Activated T-helper 1 cell treated with anti-CD3 and anti-CD28 coated beads, Interleukin-2, amount 50 U/mL, for 16 hours (primary cell): ENCODE measurements at places on chromosomes 11 and 22.

GRCh38 chr11:62732830-62733229 is 4.5 kb downstream of the TTC9C start:
- DNase-seq: no peak

DNA sequence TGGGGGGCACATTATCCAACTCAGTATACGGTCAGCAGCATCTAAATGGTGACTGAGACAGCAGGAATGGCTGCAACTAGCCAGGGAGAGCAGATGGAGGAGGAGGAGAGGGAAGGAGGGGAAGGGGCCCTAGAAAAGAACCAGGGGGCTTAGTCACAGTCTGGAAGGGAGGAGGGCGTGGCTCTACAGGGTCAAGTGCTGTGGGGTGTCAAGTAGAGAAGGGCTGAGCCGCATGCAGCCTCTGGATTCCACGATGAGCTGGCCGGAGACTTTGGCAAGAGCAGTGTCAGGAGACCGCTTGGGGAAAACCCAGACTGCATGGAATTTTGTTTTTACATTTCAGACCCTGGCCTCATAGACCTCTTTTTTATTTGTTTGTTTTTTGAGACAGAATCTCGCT is 25.8 kb upstream of the PPFIA1 start:
- DNase-seq: no peak

DNA sequence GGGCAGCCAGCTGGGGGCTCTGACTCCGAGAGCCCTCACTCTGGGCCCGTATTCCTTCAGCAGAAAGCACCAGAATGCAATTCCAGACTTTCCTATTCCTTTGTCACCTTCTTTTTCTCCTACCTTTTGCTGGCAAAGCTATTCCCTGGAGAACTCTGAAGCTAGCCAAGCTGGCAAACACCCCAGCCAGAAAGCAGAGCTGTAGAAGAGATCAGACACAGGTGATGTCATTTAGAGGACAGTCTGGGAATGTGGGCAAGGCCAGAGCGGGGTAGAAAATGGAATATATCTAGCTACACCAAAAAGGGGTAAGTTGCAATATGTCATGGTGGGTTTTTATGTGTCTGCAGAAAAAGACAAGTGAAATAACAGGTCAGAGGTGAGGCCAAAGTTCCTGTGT is 205.1 kb downstream of the NXPE2 start:
- DNase-seq: no peak

GRCh38 chr22:32528316-32528715 is 53.7 kb downstream of the FBXO7 start:
- DNase-seq: no peak

DNA sequence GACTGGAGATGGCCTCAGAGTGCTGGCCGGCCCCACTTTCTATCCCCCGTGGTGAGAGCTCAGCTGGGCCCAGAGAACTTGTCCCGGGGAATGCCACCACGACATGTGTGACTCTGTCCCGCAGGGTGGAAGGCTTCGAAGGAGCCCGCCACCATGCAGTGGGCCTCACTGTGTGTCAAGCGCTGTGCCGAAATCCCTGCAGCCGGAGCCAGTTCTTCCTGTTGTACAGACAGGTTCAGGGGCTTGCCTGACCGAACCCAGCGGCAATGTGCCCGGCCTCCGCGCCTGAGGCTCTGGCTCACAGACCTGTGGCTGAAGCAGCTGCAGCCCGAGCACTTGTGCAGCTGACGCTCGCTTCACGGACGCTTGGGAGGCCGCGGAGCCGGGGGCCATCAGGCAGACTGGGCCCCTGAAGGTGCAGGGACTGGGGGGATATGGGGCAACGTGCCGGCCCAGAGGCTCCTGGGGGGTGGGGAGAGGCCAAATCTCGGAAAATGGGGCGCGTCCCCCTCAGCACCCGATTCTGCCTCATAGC is 650 bp downstream of the PPM1F start:
- DNase-seq: no peak

GRCh38 chr11:77081976-77082836 is 15.4 kb downstream of the CAPN5 start:
- DNase-seq: no peak

- DNase-seq: no peak
Observed at GRCh38 chr22:32849501-32849900, 48.0 kb downstream of the TIMP3 start.

DNA sequence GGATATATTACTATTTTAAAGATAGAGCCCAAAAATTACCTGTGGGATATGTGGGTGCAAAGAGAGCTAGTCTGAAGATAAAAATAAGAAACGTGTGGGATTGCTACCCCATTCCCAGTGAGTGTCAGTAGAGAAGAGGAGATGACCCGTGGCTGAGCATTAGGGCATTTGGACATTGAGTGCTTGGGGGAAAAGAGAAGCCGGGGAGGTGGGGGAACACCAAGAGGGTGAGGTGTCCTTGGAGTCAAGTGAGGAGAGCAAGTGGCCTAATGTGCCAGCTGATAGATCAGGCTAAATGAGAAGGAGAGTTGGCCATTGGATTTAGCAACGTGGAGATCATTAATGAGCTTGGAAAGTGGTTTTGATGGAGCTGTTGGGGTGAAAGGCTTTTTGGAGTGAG is 1.2 kb downstream of the POLR2F start:
- DNase-seq: no peak

- no peak for DNase-seq
Observed at GRCh38 chr11:80638296-80638695, 1197.5 kb upstream of the TENM4 start.

- no peak for DNase-seq
Observed at GRCh38 chr11:132623511-132623910, 908.8 kb downstream of the OPCML start.

DNA sequence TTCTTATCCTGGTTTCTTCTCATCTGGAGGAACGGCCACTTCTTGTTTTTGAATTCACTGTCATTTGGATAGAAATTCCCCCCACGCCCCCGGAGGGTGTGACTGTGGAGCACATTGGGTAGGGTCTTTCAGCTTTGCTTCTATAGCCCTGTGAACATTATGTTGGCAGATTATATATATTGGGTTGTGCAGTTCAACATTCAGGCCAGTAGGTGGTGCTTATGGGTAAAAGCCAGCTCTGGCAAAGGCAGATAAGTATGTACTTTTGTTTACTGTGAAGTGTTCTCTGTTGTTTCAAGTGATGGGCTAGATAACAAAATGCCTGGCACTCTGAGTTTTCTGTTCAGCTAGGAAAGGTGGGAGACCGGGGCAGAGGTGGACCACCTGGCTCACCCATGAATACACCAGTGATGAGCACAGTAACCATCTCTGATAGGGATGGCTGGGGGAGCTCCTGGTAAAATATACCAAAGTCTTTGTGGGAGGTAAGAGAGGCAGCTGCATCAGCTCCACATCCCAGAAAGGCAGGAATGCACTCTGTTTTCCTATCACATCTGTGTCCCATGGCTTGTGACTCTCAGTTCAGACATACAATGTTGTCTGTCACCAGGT is 1348.2 kb upstream of the RAG2 start:
- no peak for DNase-seq

- no peak for DNase-seq
Observed at GRCh38 chr22:36356708-36357624, 30.8 kb downstream of the MYH9 start.

GRCh38 chr22:28948424-28948823 is 65.1 kb downstream of the ZNRF3 start:
- no peak for DNase-seq

DNA sequence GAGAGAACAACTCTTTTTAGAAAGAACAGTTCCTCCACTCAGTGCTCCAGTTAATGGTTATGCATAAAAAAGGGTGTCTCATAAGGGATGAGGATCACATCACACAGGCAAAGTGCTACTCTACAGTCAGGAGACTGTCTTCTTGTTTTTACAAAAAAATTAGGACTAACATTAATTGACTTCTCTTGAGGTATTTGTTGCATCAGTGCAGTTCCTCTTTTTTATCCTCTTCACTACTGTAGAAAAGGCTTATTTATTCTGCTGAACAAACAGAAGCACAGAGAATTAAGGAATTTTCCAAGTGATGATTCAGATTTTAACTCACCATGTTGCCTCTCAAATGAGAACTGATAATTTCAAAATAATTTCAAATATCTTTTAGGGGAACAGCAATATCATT is 1.9 kb downstream of the MMP8 start:
- no peak for DNase-seq

DNA sequence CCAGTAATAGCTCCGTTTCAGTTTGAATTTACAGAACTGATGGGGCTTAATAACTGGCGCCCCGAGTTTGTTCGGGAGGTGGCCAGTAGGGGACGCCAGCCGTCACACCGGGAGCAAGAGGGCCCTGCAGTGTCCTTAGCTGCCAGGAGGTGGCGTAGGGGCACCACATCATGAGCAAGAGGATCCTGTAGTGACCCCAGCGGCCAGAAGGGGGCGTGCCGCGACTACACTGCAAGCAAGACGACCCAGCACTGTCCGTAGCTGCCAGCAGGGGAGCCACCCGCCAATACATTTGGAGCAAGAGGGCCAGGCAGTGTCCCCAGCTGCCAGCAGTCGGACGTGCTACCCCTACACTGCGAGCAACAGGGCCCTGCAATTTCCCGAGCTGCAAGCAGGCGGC is 663.7 kb upstream of the B3GAT1 start:
- DNase-seq: peak; percentile 27

DNA sequence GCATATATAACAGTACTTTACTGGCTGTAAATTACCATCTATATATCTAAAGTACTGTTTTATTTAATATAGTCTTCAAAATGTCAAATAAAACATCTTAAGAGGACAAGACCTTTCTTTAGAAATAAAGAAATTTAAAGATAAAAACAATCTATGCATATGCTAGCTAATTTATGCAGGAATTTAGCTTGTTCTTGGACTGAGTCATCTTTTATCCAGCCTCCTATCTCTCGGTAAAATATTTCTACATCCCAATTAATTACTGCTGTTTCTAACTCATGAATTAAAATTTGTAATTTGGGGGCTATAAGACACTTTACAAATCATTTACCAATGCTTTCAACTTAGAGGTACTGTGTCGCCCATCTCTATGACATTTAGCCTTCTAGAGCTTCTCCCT is 72.8 kb upstream of the DDI1 start:
- DNase-seq: no peak

GRCh38 chr22:28063656-28064055 is 144.6 kb upstream of the PITPNB start:
- DNase-seq: no peak

GRCh38 chr11:120489799-120490198 is 21.7 kb upstream of the GRIK4 start:
- DNase-seq: no peak

DNA sequence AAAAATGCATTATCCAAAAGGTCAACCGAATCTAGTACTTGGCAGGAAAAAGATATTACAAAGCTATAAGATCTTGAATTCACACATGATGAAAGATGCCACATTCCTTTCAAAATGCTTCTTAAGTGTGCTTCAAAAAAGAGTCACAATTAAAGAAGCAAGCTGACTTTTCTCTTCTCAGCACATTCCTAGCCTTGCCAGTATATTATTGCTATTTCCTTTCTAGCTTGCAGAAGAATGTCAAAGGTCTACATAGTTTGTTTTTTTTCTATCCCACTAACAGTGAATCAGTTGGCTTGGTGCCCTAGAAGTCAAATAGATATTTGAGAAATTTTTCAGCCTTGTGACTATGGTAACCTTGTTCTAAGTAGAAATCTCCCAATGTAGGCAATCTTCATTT is 56.8 kb downstream of the GUCY1A2 start:
- no peak for DNase-seq

GRCh38 chr11:120326228-120326627 is 1.1 kb downstream of the TLCD5 start:
- DNase-seq: no peak

- DNase-seq: no peak
Observed at GRCh38 chr11:17459236-17459896, 17.3 kb downstream of the ABCC8 start.

- DNase-seq: no peak
Observed at GRCh38 chr22:45154383-45154782, 9.3 kb upstream of the NUP50 start.

GRCh38 chr11:84022695-84023094 is 736.5 kb upstream of the CCDC90B start:
- DNase-seq: no peak

DNA sequence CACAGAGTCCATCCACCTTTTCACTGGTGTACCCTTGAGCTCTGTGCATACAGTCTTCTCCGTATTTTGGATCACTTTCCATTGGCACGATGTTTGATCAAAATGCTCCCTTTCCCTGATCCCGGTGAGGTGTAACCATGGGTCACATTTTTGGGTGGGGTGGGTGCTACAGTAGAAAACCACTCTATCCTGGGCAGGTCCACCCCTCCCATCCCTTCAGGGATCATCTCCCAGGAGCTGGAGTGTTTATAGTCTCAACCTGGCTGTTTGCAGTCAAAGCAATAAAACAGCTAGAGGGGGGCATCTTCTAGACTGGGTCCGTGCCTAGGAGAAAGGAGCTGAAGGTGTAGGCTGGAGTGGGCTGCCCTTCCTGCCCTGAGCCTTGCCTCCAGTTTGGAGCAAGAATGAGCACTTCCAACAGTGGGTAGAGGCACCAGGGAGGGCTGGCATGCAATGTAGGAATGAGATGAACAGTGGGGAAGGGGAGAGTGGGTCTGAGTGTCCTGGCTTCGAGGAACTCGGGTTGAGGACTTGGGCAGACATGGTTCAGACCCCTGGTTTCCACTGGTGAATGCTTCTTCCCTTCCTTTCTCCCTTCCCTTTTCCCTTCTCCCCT is 38.8 kb downstream of the RNF141 start:
- no peak for DNase-seq
